ENCODE measurements at places on chromosomes 5 and 9. TPM values are rescaled to one million over a fixed set of nuclear protein-coding genes. Genes with fewer than 3 reads are reported as not detected.
A peak's percentile ranks its signal among the peaks of the same experiment; 100 is the strongest.

- no peak for DNase-seq
Measured at GRCh38 chr5:181028032-181028819, 11.8 kb upstream of the BTNL9 start.

Gene PCDHB4
- total RNA-seq: not detected

Gene DOLK
- total RNA-seq: 16.9 TPM

DNA sequence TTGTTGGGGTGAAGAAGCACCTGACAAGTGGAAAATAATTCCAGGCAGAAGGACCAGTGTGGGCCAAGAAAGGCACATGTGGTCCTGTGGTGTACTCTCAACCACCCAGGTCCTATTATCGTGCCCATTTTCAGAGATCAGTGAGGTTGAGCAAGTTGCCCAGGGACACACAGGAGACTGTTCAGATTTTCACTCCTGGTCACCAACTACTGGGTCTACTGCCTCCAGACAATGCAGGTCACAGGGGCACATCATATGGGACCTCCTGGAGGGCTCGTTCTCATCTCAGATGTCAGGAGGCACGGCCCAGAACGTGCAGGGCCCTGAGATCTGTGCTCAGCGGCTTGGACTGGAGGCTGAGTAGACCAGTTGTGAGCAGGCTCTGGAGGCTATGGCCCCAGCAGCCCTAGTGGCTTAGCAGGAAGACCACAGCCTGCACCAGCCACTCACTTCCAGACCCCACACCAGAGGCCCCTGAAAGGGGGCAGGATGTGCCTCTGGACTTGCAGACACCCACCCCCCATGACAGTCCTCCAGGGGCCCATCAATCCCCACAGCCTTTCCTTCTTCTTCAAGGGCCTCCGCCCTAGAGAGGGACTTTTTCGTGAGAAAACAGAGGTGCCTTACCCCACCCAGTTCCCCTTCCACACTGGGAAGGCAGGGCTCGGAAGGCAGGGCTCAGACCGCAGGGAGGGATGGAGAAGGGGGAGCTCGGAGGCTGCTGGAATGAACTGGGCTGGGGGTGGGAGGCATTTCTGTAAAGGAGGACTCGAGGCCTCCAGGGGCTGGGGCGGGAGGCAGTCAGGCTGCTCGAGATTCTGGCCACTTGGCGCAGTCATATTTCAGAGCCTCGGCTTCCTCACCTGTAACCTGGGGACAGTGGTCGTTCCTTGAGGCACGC lies 82.7 kb upstream of the NEURL1B start:
- no peak for DNase-seq

DNA sequence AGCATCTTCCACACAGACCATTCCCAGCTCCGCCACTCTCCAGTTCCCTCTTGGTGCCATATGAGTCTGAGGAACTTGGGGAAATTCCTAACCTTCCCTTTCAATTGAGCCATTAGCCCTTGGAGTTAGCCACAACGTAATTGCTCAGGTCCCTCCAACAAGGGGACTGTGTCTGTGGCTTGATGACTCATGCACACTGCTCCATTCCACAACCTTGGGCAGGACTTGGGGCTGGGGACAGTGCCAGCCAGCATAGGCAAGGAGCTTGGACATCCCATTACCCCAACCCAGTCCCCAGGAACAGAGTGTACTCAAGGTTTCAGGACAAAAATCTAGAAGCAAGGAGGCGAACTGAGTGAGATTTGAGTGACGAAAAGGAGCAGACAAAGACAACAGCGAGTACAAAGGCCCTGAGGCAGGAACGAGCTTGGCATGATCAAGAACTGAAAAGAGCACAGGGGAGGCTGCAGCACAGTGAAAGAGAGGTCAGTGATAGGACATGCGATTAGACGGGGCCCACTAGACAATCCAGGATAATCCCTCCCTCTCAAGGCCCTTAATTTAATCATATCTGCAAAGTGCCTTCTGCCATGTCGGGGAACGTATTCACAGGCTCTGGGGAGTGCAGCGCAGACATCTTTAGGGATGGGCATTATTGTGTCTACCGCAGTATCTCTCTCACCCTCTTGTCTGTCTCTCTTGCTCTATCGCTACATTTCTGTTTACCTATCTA lies 16.0 kb upstream of the JADE2 start:
- peak; percentile 37 for DNase-seq

Data from MG63 (cell line).